Osteoblast (primary cell): ENCODE measurements at places on chromosomes 3 and 15. TPM values are rescaled to one million over a fixed set of nuclear protein-coding genes. Genes with fewer than 3 reads are reported as not detected.

The CCR9 gene
- not detected in 2 replicates for total RNA-seq

The KLHL6 gene
- under 0.01 TPM in 1 of 2 replicates, not detected in the other for total RNA-seq

The MYLK gene
- 232 and 268 TPM in 2 replicates for total RNA-seq

The CD200R1 gene
- under 0.01 and 0.29 TPM in 2 replicates for total RNA-seq
